Activated T-helper 1 cell treated with anti-CD3 and anti-CD28 coated beads, Interleukin-2, amount 50 U/mL, for 16 hours (primary cell): ENCODE measurements at places on chromosomes 7 and 10.

DNA sequence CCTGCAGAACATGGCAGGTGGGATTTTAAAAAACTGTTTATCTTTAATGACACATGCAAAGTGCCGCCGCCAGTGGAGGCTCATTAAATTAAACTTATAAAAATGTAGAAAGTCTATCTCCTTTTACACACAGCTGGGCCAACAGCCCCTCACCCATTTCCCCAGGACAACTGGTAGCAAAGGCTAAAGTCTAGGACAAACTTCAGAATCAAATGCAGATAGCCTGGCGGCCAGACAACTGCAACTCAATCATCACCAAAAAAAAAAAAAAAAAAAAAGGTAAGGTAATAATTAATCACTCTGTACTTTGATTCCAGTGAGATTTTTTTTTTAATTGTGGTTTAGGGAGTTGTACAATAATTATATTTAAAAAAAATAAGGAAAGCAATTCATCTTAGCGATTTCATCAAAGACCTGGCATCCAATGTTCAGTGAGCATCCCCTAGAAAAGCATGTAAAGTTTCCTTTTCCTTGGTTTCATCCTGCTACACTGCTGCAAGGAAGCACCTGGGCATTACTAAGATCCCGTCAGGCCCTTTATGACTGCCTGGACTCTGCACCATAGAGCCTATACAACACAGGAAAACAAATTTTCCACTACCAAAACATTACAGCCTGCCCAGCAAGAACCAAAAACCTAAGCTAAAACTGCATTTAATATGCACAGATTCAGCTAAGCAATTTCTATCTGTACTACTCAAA, 98.5 kb downstream of the GRB10 start:
- no peak for DNase-seq

DNA sequence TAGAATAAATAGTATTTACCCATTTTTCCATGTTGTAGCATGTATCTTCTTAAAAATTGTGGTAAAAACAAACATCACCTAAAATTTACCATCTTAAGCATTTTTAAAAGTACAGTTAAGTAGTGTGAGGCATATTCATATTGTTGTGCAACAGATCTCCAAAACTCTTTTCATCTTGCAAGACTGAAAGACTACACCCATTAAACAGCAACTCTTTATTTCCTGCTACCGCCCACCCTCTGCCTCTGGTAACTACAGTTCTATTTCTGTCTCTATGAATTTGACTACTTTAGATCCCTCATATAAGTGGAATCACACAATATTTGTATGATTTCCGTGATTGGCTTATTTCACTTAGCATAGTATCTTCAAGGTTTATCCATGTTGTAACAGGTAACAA, 40.0 kb upstream of the AGBL3 start:
- DNase-seq = no peak

- no peak for DNase-seq
These were observed 11.7 kb upstream of the CCDC172 start for GRCh38 chr10:116312548-116312947.

DNA sequence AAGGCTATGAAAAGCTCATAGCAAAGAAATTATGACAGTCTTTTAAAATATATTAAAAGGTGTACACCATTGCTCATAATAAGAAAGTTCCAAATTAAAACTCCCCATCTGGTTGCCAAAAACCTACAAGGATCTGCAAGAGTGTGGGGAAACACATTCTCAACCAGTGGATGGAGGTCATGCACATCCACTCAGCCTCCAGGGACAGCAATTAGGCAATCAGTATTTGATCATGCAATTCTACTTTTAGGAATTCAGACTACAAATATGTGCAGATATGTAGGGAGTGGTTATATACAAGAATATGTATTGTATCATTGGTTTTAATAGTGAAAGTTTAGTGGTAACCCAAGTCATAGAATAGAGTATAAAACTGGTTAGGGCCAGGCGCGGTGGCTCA, 157.8 kb downstream of the FGFR2 start:
- DNase-seq = no peak

DNA sequence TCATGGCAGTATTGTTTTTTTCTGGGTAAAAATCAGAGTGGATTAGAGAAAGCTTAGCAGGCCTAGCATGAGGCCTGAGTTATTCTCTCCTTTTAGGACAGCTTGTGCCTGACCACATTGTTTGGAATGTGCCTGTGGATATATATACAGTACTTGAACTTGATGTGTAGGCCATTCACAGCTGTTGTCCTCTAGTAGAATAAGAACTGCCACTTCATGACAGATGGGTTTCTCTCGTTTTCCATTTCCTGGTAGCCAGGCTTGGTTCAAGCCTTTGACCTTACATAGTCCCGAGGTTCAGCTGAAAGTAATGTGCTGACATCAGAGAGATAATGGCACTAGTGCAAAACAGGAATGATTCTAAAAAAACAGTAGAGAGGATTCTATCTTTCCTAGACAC, 473.9 kb downstream of the AUTS2 start:
- no peak for DNase-seq

GRCh38 chr7:3437467-3437866, 136.4 kb downstream of the SDK1 start:
- DNase-seq = no peak

GRCh38 chr7:45447296-45447695, 126.9 kb upstream of the ADCY1 start:
- no peak for DNase-seq

GRCh38 chr7:32299133-32299702, 191.0 kb downstream of the LSM5 start:
- DNase-seq = no peak

DNA sequence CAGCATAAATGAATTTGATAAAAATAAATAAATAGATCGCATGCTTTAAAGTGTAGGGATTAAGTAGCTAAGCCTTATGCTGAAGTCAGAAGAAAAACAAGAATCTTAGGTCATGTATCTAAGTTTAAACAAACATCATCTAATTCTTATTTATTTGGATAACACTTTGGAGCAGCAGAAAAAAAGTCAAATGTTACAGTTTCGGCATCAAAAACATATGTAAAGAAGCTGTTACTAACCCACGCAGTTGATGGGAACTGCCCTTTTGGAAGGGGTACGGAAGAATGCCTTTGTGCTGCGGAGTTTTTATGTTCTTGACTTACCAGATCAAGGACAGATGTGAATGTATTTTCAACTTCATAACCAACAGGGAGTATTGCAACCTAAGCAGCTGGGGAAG, 37.3 kb upstream of the HABP2 start:
- no peak for DNase-seq

GRCh38 chr10:20919481-20919880, 22.4 kb upstream of the NEBL start:
- no peak for DNase-seq

DNA sequence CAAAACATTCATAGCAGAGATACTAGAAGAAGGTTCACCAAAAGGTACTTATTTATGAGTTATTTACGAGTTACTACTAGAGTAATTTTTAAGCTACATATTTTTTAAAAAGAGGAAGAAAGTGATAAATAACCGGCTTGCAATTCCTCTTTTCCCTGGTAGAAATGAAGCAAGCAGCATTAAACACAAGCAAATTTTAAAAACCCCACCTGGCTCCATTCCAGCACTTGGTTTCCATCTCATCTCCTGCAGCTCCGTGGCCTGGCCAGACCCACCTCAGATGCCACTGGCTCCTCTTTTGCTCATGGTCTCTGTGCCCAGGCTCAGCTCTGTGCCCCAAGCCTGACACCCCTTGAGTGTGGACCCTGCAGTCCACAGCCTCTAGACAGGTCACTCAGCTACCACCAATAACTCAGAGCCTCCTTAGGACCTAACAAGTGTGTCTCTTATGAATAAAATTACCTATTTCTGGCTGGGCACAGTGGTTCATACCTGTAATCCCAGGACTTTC, 479.5 kb downstream of the TNS3 start:
- no peak for DNase-seq
